Fibroblast of the conjunctiva (primary cell): ENCODE measurements at places on chromosomes 1 and 21.

DNA sequence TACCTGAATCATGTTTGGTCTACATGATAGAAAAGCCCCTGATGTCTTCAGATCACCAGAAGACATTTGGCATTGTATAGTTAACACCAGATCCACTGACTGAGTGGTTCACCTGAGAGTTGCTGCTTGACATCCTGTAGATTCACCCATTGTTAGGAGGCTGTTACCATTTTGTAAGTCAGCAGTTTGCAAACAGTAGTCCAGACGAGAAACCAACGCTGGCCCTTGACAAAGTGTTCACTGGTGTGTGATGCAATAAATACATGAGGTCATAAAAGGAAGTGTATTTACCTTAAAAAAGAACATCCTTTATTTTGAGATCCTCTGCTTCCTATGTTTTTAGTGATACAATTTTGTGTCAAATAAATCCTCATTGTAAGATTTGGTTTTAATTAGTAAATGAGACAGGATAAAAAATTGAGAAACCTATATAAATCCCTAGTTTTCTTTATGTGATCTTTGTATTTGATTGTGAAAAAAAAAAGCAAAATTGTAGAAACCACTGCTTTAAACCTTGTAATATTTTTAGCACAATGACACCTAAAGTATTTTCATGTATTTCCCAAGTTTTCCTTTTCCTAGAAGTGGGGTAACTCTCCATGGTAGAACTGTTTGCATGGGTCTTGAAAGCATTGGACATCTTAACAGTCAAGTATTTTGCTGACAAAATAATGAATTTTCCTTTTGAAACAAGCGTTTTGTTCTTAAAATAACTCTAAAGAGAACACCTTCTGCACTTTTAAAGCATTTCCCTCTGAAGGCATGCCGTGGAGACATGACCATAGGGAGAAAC is 204.3 kb downstream of the FGGY start:
- no peak for DNase-seq

DNA sequence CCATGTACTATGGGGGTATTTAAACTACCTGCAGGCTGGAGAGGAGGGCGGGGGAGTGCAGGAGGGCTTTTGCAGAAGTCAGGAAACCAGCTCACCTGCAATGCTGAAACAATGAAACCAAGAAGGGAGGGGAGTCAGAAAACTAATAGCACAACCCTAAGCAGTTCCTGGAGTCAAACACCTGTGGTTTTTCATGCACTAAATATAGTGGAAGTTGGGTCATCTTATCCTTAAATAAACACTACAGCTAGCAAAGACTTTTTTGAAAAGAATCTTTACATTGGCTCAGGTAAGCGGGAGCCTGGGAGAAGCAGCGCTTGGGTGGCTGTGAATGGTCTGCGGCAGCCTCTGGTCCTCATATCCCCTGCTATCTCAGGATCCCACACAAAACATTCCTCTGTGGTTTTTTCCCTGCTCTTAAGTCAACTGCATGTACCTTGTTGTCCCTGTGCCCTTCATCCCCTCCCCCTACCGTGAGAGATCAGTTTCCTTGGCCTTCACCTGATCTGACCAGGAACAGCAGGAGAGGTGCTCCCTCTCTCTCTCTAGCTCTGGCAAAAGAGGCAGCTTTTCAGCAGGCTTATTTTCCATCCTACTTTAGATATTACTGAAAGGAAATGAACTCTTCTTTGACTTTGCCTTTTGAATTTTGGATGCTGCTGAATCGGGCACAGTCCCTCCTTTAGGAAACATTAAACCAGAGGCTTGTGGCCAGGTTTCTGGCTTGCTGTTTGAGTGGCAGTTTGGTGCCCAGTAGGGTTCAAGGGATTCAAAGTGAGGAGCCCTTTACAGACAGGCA is 26.6 kb downstream of the TENT5C start:
- DNase-seq, result no peak

DNA sequence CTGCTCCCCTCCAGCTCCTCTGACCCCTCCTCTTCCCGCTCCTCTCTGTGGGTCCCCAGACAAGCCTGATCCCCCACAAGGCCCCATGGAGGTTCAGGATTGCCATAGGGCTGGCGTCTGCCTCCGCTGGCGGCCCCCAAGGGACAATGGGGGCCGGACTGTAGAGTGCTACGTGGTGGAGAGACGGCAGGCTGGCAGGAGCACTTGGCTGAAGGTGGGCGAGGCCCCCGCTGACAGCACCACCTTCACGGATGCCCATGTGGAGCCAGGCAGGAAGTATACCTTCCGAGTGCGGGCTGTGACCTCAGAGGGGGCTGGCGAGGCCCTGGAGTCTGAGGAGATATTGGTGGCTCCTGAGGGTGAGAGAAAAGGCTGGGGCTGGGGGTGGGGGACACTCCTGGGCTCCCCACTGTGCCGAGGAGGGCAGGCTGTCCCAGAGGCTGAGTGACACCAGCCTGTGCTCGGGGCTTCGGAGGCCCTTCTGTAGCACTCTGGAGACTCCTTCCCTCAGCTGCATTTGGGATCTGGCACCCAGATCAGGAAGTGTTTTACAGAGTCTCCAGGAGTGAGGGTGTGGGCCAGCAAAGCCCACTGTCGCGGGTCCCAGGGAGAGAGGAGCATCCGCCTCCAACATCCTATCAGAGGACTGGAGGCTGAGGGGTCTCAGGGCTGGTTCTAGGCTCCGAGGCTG is 25.9 kb downstream of the IGFN1 start:
- no peak for DNase-seq

GRCh38 chr1:3404801-3405200 is 49.7 kb upstream of the ARHGEF16 start:
- no peak for DNase-seq

DNA sequence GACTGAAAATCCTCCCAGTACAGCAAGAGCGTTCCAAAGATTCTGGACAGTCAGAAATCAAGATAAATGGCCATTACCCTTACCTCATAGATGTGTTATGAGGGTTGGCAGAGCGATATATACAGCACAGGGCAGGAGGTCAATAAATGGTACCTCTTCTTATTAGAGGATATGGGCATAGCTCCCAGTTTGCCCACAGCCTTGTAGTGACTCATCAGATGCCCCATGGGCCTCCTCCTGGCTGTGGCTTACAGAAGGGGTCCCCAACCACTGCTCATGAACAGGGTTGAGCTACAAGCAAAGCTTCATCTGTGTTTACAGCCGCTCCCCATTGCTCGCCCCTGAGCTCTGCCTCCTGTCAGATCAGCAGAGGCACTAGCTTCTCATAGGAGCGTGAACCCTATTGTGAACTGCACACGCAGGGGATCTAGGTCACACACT is 7.3 kb upstream of the IFNGR2 start:
- no peak for DNase-seq

DNA sequence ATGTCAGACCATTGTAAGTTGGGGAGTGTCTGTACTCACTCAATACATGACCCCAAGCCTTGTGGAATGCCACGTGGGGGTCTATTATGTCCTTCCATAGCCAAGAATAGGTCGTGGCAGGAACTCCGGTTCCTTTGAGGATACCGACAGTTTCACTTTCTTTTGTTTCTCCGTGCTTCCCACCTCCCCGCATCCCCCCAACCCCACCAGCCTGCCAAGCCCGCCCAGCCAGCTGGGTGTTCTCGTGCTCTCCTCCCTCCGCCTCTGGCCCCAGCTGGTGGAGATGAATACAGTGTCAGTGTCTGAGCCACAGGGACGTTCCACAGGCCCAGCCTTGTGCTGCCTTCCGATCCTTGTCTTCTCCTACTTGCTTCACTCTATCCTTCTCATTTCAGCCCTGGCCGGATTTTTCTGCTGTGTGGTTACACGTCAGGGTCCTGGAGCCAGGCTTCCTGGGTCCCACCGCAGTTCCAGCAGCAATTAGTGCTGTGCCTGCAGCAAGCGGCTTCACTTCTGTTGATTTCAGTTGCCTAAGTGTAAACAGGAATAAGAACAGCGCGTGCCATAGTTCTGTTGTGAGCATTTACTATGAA is 4.1 kb upstream of the AGTRAP start:
- peak; percentile 48 for DNase-seq

DNA sequence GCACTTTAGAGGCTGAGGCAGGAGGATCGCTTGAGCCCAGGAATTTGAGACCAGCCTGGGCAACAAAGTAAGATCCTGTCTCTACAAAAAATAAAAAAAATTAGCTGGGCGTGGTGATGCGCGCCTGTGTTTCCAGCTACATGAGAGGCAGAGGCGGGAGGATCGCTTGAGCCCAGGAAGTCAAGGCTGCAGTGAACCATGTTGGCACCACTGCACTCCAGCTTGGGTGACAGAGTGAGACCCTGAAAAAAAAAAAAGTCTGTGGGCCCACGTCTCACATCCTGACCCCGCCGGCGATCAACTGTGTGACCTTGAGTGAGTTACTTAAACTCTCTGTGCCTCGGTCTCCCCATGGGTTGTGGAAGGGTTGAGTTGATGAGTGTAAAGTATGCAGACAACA is 12.7 kb upstream of the ZBTB21 start:
- no peak for DNase-seq

- DNase-seq, result no peak
These were observed 307.9 kb downstream of the SMYD3 start for GRCh38 chr1:246199086-246199645.

DNA sequence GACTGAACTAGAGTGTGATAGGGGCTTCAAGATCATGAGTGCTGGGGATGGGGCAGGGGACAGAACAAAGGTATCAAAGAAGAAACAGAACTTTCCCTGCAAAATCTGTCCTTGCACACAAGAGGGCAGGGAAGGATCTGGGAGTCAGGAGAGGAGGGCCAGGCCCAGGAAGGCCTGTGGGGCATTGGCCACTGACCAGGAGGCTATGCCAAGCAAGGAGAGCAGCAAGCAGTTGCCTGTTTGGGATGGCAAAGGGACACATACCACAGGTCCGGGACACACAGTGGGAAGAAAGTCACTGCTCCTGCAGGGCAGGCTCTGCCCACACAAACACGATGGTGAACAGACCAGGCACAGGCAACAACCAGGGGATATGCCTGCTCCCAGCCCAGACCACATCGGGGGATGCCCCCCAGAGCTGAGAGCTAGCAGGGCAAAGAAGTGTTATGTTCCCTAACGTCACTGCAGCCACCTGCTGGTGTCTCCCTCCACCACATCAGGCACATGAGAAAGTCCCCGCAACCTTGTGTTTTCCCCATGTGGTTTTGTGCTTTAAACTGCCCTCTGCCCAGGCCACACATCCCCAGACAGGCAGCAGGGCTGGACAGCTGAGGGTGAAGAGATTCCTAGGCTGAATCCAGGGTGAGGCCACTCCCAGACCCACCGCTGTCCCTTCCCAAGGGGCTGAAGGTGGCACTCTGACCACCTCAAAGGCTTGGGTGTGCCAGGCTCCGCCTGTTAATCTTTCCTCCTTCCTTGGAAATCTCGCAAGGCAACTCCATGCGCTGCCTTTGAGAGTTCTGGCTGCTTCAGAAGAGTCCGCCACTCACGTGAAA is 53.6 kb downstream of the KIF21B start:
- DNase-seq, result no peak

- DNase-seq, result no peak
These were observed 18.4 kb downstream of the MTHFR start for GRCh38 chr1:11787251-11787803.

GRCh38 chr1:18090636-18091035 is 17.0 kb upstream of the IGSF21 start:
- no peak for DNase-seq

DNA sequence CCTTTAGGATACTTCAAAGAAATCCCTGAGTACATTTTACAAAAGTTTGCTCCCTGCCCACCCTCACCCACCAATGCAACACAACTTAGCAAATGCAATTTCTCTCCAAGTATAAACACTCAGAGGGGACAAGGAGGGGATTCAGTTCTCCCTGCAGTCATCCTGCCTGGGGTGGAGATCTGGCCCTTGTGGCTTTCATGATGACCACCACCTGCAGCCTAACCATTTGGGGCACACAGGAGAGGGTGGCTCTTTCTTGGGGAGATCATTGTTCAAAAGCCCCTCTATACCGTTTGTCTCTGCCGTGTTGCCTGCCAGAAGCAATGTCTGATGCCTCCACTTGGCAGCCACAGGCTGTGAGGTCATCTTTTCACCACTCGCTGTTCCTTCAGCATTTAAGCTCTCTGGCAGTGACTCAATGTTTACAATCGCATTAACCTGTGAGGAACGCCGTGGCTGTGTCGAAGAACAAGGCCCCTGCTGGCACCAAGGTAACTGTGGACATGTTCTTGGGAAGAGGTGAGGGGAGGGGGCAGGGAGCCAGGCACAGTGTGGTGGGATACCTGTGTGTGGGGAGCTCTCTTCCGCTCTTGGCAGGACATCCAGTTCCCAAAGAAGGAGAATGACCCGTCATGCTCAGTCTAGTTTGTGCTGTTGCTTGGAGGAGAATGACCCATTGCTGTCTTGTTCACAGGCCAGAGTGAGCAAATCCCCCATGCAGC is 103.9 kb upstream of the DUSP10 start:
- DNase-seq, result peak; percentile 79

GRCh38 chr1:228697207-228698016 is 37.9 kb upstream of the RHOU start:
- DNase-seq, result peak; percentile 80

- no peak for DNase-seq
These were observed 11.5 kb upstream of the PADI1 start for GRCh38 chr1:17193222-17194132.

- DNase-seq, result no peak
These were observed 451.7 kb downstream of the MATN1 start for GRCh38 chr1:30271401-30272276.

- no peak for DNase-seq
These were observed 35.8 kb downstream of the WNT4 start for GRCh38 chr1:22107126-22107525.

GRCh38 chr1:99119188-99119587 is 114.5 kb upstream of the PLPPR5 start:
- no peak for DNase-seq

DNA sequence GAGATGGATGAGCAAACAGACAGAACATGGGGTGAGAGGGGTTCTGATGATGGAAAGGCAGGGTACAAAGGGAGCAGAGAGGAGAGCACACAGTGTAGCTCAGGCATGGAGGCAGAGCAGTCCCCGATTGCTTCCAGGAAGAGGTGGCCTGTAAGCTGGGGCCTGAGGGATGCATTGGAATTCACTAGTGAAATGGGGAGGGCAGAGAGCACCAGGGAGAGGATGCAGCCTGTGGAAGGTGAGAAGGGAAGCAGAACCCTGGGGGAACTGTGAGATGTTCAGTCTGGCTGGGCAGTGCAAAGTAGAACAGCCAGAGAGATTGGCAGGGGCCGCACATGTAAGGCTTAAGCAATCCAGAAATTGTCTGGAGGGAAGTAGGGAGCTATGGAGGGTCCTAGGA is 12.2 kb downstream of the ZNF362 start:
- DNase-seq, result no peak
